Omental fat pad (tissue), 4 donors: ENCODE measurements at places on chromosomes 2 and 18.

DNA sequence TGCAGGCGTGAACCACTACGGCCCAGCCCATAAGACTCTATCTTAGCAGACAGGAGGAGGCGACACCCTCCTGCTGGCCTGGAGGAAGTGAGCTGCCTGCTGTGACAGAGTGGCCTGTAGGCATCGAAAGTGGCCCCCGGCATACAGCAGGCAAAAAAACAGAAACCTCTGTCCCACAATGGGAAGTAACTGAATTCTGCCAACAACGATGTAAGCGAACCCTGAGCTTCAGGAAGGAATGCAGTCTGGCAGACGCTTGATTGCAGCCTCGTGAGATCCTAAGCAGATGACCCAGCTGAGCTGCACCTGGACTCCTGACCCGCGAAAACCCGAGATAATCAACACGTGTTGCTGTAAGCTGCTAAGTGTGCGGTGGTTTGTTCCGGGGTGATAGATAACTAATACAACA is 13.6 kb downstream of the MRO start:
- no peak for DNase-seq

- no peak for DNase-seq
Observed at GRCh38 chr2:236910781-236911495, 174.8 kb upstream of the COPS8 start.

DNA sequence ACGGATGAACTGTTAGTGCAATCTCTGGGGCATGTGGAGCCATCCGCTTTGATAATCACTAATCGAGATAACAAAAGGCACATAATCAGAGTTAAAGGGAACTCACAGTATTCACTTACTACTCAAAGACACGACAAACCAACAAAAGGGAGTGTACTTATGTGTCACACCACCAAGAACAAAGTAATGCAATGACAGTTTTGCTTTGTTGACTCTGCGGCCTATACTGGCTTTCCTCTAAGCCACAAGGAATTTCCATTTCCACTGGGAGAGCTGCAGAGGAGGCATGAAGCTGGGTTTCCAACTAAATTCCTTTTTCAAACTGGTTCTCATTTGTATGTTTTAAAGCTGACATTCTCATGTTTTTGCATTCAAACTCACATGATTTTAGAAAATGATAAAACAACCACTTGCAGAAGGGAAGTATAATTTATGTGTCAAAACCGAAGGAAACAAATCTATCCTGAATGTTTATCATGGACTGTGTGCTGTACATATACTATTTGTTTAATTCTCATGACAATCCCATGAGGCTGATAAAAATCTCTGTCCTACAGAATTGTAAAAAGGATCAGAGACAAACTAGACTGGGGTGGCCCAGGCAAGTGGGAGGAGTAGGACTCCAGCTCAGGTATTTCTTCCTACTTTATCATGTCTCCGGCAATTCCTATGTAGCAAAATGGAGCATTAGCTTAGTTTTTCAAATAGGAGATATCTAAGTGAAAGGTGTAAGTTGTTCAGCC is 149.6 kb upstream of the SMAD7 start:
- no peak for DNase-seq

DNA sequence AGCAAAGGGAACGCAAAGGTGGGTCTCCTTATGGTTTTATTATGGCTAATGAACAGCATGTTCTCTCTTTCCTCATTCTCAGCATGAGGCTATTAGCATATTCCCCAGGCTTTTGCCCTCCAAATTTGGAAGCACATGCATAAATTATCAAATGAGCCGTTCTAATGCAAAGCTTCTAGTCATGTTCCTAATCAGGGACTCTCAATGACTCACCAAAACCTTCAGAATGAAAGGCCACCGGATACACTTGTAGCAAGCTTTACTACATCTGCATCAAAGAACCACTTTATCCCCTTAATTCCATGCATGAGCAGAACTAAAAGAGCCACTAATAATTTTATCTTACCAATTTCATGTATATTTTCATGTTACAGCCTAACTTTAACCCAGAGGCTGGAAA is 310.5 kb downstream of the LRATD1 start:
- DNase-seq, result no peak

GRCh38 chr2:134470561-134471168 is 216.8 kb downstream of the MGAT5 start:
- no peak for DNase-seq

GRCh38 chr18:46748466-46748865 is 8.4 kb downstream of the ST8SIA5 start:
- no peak for DNase-seq

GRCh38 chr2:169354244-169354643 is 8.1 kb downstream of the LRP2 start:
- no peak for DNase-seq

- DNase-seq, result no peak
Observed at GRCh38 chr2:2187196-2187595, 143.9 kb downstream of the MYT1L start.

DNA sequence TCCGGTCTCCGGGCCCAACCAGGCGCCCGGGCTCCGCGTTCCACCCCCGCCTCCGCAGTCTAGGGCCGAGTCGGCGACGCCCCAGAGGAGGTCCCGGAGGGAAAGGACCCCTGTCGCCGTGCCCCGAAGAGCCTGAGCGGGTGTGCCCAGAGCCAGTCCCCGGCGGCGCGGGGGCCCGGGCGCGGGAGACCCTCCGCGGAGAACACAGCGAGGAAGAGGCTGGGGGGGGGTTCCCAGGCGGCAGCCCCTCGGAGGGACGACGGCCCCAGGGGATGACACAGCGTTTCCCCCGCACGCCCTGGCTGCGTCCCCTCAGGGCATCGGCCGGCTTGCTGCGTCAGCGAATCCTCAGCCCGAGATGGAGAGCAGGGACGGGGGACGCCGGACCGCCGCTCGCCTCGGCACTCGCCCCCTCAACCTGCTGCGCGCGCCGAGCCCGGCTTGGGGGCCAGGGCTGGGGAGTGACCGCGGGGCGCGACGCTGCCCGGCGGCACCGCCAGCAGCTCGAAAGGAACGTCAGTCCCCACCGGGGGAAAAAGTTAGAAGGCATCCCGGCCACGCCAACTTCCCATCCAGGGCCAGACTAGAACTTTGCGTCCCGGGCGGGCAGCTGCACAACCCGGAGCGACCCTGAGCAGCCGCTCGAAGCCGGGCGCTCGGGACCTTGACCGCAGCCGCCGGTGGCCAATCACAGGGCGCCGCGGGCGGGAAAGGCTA is 711 bp downstream of the SFXN5 start:
- no peak for DNase-seq

GRCh38 chr2:228771315-228771714 is 499.8 kb downstream of the PID1 start:
- DNase-seq, result no peak

DNA sequence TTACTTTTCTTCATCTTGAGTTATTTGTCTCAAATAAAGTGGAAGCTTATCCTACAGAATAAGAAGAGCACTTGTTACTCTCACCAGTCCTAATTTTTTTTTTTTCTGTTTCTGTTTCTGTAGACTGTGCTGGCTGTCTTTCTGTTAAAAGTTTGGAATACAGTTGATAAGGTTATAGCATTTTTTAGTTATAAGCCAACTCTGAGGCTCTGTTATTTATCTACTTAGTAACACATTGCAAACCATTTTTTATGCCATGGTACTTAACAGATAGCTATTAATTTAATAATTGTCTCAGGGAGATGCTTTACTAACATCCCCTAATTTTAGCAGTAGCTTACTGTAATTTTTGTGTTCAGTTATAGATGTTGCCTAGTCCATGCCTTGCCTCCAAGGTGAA is 37.9 kb downstream of the CREB1 start:
- no peak for DNase-seq

GRCh38 chr2:64398516-64399129 is 55.3 kb upstream of the LGALSL start:
- DNase-seq, result no peak

GRCh38 chr2:12074126-12074844 is 327.9 kb downstream of the LPIN1 start:
- DNase-seq, result no peak

- no peak for DNase-seq
Observed at GRCh38 chr2:83595926-83596325, 863.2 kb downstream of the SUCLG1 start.

DNA sequence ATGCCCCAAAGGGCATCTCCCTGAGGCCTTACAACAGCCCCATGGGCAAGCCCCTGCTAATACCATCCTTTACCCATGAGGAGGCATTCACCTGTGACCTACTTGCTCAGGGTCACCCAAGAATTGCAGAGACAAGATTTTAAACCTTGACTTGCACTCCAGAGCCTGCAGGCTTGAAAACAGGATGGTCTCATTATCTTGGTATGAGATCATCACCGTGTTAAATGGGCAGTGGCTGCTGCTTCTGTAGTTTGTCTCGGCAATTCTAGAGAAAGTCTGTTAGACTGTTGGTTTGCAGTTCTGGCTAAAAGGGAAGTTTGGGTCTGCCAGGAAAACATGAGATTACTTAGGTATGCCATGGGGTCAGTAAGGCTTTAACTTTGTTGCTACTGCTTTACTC is 698.9 kb downstream of the GALR1 start:
- DNase-seq, result no peak

DNA sequence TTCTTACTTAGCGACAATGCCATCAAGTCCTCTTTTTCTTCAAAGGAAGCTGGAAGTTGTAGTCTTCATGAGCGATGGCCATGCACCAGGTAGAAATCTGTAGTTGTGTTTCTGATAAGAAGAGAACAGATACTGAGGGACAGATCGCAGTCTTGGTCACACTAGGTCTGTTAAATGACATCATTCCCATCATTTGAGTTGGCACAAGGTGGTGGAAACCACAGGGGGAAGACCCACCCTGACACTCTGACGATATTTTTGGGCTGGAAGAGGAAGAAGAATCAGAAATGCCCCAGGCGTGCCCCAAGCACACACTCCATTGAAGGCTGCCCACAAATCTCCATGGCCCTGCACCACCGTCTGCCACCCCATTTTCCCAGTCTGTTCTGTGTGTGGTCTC is 89.0 kb upstream of the BOD1L2 start:
- DNase-seq, result no peak

- no peak for DNase-seq
Observed at GRCh38 chr2:3100386-3100785, 277.2 kb downstream of the EIPR1 start.

DNA sequence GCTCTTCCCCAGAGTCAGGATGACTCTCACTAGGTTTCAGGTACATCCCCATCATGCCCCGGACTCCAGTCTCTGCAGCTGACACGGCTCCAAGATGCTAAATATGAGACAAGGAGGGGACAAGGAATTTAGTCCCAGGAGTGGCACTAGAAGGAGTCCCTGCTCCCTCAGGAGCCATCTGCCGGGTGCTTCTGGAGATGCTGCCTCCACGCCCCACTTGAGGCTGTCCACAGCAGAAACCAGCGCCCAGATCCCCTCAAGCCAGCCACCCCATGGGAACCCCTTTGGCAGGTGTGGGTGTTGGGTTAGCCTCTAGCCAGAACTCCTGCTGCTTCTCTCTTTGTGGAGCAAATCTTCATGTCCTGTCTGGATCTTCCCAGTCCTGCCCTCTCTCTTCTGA is 40.3 kb downstream of the BCL11A start:
- DNase-seq, result no peak

DNA sequence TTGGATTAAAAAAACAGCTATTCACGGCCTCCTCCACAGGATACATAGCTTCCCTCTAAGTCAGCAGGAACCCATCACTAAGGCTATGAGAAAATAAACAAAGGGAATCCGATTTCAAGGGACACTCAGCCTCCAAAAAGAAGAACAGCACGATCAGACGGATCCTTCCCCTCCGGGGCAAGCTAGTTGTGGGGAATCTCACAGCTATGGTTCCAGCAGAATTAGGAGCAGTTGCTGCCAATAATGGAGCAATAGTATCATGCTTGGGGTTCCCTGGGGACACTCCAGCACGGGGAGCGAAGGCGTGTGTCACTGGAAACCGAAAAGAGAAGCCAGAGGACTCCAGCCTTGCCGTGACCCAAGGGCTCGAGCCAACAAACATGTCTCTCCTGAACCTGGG is 163.1 kb downstream of the TTC32 start:
- DNase-seq, result no peak

DNA sequence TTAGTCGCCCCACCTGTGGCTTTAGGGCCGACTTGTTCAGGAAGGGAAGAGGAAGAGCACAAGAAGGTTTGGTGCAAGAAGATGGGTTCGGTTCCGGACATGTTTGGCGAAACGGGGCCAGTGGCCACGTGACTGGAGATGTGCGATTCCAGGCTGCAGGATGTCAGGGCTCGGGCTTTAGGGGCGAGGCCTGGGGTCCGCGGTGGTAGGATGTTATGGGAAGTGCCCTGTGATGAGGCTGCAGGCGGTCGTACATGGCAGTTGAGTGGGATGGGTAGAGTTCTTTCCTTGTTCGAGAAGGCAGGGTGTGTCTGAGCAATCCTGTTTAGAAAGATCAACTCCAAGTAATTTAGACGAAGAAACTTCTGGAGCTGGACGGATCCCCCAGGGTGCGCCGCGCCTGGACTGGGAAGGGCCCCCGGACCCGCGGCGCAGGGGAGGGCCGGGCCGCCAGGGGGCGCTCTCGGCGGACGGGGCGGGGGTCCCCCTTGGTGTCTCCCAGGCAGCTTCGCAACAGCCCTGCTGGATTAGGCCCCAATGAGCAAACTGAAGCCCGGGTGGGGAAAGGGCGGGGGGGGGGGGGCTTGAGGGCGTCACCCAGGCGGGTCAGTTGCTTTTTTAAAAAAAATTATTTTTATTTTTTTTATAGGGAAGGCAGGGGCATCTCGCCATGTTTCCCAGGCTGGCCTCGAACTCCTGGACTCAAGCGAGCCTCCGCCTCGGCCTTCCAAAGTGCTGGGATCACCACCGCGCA is 17.2 kb upstream of the SDC1 start:
- DNase-seq, result no peak

DNA sequence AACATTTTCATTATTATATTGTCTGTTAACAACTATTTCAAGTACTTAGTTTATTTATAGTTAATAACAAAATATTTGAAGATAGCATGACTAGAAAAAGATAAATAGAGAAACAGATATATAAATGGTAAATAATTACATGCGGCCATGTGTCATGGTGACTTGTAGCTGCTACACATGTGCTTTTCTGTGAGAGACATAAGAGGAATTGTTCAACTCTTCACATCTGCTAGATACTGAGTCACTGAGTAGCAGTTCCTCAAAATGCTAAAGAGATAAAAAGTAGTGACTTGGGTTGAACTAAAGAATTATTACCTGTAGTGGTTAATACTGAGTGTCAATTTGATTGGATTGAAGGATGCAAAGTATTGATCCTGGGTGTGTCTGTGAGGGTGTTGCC is 37.5 kb upstream of the SCN9A start:
- DNase-seq, result no peak

DNA sequence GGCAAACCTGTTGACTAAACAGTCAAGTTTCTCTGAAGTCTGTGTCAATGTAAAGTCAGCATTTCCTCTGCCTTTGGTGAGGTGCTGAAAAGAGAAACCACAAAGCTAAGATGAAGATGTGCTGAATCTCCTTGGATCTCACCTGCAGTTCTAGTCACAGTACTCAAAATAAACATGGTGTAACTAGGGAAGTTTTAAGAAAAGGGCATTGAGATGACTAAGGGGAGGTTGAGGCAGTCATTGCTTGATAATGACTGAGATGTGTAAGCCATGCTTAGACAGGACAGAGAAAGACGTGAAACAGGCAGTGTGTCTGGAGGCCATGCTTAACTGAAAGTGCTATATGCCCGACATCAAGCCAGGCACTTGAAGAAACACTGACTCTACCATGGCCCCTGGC is 1010.0 kb upstream of the CELF4 start:
- DNase-seq, result no peak

GRCh38 chr18:6820314-6820713 is 90.8 kb downstream of the ARHGAP28 start:
- no peak for DNase-seq

- no peak for DNase-seq
Observed at GRCh38 chr18:22283116-22283395, 113.7 kb downstream of the GATA6 start.

- no peak for DNase-seq
Observed at GRCh38 chr2:238286551-238286950, 1.9 kb downstream of the PER2 start.

- DNase-seq, result no peak
Observed at GRCh38 chr18:39839782-39840181, 2115.3 kb upstream of the PIK3C3 start.
